ENCODE measurements at places on chromosomes 6 and 20.

- no peak for DNase-seq
Observed at GRCh38 chr6:111068866-111069234, 18.5 kb upstream of the SLC16A10 start.

- DNase-seq = no peak
Observed at GRCh38 chr6:52693773-52694172, 22.9 kb downstream of the TMEM14A start.

- DNase-seq = no peak
Observed at GRCh38 chr6:43953256-43953655, 174.0 kb downstream of the MRPL14 start.

DNA sequence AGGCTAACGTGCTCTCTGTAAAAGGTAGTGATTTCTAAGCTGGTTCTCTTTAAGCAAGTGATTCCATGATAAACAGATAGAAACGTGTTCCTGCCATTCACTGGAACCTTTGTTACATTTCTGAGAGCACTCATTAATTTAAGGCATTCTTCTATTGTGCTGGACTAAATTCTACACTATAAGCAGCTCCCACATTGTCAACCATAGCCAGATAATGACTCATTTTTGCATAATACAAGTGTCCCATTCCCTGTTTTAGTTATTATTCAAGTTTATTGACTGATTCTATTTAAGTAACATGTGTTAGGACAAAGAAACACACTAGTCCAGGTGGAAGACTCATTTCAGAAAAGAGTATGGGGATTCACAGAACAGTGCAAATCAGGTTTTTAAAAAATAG, 13.5 kb upstream of the XRN2 start:
- DNase-seq = no peak

- DNase-seq = no peak
Observed at GRCh38 chr6:21539621-21540100, 53.9 kb upstream of the SOX4 start.

DNA sequence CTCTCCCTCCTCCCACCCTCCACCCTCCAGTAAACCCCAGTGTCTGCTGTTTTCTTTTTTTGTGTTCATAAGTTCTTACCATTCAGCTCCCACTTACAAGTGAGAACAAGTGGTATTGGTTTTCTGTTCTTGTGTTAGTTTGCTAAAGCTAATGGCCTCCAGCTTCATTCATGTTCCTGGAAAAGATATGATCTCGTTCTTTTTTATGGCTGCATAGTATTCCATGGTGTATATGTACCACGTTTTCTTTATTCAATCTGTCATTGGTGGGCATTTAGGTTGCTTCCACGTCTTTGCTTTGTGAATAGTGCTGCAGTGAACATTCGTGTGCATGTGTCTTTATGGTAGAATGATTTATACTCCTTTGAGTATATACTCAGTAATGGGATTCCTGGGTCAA, 42.7 kb upstream of the KCNG1 start:
- no peak for DNase-seq

Measured in activated CD4-positive, CD25-positive, alpha-beta regulatory T cell treated with anti-CD3 and anti-CD28 coated beads, Interleukin-2, amount 50 U/mL, for 16 hours (primary cell).